Hair follicular keratinocyte (primary cell): ENCODE measurements at places on chromosomes 3 and 15. TPM values are rescaled to one million over a fixed set of nuclear protein-coding genes. Genes with fewer than 3 reads are reported as not detected.

Gene OR5H6
- total RNA-seq: not detected in 2 replicates

Gene PCLAF
- 33.3 and 39.1 TPM in 2 replicates for total RNA-seq

Gene IL17RE
- total RNA-seq: 10.8 and 19.7 TPM in 2 replicates

Gene GOLGA8H
- total RNA-seq: 0.08 and 0.15 TPM in 2 replicates

Gene RETNLB
- not detected in 2 replicates for total RNA-seq

Gene SLC9C1
- not detected in 2 replicates for total RNA-seq

Gene ACTC1
- total RNA-seq: not detected in 2 replicates

Gene TXNRD3
- 8.8 and 10.9 TPM in 2 replicates for total RNA-seq

Gene ABHD5
- total RNA-seq: 20.1 and 21.9 TPM in 2 replicates
